ENCODE measurements at places on chromosomes 3 and 15.

DNA sequence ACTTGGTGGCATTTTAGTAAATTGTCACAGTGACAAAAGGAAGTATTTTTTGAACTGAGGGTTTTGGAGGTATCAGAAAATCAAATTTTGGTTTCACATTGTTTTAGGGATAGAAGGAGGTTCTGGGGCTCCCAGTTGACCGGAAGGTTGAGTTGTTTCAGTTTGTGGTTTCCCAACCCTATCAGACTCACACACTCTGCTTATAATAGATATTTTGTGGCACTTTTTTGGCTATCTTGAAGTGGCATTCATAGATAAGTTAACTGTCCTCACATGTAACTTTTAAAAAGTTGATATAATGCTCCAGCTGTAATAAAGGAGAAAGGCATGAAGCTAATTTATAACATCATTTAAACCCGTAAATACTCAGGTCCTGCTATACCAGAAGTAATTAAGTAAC is 12.8 kb downstream of the ARMC8 start:
- DNase-seq, result no peak

GRCh38 chr3:104947943-104948342 is 418.8 kb upstream of the ALCAM start:
- DNase-seq, result no peak

DNA sequence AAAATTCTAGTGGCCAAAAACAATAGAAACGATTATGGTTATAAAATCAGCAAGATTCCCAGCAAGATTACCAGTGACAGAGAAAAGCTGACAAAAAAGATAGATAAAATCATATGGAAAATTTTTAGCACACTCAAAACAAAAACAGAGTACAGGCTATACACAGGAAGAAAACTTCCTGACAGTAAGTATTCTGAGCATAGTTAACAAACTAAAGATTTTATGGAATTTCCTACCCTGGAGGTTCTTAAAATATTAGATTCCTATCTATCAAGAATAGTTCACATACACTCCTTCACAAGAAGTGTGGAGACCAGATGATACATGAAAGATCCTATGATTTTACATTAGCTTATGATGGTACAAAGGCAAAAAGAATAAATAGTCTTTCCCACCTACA is 50.8 kb downstream of the ZNF148 start:
- DNase-seq, result no peak

- DNase-seq, result peak; percentile 37
Measured at GRCh38 chr3:107524841-107525643, 2.3 kb downstream of the BBX start.

DNA sequence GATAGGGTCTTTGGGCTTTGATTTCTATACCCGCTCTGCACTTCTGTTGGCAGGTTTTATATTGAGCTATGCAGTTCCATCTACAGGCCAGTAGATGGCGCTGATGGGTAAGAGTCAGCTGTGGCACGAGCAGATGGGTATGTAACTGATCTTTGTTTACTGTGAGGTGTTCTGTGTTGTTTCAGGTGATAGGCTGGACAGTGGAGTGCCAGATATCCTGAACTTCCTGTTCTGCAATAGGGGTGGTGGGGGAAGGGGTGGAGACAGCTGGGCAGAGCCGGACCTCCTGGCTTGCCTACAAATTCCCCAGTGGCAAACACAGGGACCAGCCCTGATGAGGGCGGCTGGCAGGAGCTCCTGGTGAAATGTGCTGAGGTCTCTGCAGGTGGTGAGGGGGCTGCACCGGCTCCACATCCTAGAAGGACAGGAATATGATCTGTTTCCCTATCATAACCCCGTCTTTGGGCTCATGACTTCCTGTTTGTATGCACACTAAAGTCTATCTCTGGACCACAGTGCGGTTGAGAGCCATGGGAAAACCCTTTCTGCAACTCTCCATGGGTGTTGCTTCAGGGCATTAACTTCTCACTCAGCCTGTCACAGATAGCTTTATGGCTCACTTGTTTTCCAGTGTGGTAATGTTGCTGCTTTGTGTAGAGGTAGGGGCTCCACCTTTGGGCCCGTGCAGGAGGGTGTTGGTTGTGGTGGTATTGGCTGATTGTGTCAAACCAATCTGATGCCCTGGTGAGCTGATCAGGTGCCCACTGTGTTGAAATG is 13.4 kb upstream of the FAM98B start:
- no peak for DNase-seq

GRCh38 chr15:71780115-71780976 is 30.0 kb upstream of the NR2E3 start:
- DNase-seq, result no peak

- DNase-seq, result no peak
Measured at GRCh38 chr3:121431726-121432517, 113.9 kb downstream of the POLQ start.

DNA sequence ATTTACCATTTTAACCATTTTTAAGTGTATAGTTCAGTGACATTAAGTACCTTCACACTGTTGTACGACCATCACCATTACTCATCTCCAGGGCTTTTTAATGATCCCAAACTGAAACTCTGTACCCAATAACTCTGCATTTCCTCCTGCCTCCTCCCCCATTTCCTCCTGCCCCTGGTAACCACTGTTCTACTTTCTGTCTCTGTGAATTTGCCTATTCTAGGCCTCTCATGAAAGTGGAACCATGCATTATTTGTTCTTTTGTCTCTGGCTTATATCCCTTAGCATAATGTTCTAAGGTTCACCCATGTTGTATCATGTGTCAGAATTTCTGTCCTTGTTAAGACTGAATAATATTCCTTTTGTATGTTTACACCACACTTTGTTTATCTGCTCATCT is 154.2 kb downstream of the MECOM start:
- no peak for DNase-seq

DNA sequence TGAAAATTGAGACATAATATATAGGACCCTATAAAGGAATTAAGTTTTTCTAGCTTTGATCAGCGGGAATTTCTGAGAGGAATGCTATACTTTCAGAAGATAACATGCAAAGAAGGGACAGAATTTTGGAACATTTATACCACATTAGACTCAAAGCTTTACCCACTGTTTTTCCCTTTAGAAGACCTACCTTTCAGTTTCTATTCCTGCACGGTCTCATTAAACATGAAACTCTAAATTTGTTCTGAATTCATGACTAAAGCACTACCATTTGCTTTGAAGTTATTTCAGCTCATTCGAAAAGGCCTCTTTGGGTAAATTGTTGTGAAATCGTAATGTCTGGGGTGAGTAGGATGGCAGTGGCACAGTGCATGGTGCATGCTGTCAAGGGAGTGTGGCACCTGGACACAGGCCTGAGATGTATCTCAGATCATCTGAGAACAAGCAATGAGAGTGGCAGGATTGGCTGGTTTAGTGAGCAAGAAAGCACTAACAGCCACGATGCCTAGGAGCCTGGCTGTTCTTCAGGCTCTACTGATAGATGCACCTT is 42.5 kb downstream of the CHCHD4 start:
- DNase-seq, result no peak

DNA sequence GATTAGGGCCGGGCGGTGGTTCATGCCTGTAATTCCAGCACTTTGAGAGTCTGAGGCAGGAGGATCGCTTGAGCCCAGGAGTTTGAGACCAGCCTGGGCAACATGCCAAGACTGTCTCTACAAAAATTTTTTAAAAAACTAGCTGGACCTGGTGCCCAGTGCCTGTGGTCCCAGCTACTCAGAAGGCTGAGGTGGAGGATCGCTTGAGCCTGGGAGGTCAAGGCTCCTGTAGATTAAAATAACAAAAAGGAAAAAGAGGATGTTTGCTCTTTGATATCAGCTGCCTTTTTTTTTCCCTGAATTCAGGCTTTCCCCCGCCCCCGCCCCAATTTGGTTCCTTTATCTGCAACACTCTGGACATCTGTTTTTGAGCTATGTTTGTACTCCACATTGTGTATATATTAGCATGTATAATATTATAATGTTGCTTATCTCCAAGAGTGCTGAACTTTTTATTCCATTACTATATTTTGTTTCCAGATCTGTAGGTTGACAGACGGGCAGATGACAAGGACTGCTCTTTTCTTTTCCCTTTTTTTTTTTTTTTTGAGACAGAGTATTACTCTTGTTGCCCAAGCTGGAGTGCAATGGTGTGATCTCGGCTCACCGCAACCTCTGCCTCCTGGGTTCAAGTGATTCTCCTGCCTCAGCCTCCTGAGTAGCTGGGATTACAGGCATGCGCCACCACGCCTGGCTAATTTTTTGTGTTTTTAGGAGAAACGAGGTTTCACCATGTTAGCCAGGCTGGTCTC is 4.6 kb downstream of the SNAP23 start:
- DNase-seq, result no peak

- DNase-seq, result no peak
Measured at GRCh38 chr15:86894269-86894668, 814.6 kb downstream of the AGBL1 start.

DNA sequence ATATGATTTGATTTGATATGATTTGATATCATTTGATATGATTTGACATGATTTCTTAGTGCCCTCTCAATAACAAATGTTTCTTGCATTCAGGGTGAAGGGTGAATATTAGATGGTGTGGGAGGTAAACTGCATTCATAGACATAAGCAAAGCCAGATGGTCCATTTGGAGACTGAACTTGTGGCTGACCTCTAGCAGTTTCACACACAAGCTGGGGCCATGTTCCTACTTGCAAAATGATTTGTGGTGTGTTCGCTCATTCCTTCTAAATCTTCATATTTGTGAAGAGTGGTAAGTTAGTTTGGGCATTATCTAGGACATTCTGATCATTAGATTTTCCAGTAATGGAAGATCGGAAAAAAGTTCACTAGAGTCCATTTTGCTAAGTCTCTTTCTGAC is 40.5 kb upstream of the CCR4 start:
- DNase-seq, result no peak

DNA sequence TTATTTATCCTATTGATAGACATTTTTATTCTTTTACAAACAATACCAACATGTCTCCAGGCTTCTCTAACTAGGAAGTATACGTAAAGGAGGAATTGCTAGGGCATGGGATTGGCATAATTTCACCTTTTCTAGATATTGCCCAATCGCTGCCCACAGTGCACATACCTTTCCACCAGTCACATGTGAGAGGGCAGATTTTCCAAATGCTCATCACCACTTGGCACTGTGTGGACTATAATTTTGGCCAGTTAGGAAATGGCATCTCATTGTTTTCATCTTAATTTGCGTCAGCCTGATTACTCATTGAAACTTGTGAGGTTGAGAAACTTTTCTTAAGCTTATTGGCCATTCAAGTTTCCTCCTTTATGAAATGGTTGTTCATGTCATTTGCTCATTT is 57.4 kb upstream of the POLR2M start:
- DNase-seq, result no peak

DNA sequence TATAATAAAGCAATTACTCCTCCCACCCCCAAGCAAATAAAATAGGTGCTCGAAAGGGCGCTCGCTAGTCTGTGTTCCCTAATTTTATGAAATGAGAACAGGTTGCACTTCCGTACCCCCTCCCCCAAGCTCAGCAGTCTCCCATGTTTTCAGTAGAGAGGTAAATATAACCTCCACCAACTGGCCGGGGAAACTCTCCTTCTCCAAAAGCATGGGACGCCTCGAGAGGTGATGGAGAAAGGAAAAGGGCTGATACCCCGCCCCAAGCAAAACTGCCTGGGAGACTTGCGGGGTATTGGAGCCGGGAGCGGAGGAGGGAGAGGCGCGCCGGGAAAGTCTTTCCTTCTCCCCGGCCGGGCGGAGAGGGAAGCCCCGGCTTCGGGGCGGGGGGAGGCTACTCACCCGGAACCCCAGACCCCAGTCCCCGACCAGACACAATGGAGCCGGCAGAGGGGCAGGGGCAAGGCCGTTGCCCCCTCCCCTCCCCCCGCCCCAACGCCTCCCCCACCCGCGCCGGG is 605 bp downstream of the DCUN1D1 start:
- DNase-seq, result peak; percentile 18

GRCh38 chr3:11718637-11719405 is 75.1 kb upstream of the VGLL4 start:
- DNase-seq, result peak; percentile 40

DNA sequence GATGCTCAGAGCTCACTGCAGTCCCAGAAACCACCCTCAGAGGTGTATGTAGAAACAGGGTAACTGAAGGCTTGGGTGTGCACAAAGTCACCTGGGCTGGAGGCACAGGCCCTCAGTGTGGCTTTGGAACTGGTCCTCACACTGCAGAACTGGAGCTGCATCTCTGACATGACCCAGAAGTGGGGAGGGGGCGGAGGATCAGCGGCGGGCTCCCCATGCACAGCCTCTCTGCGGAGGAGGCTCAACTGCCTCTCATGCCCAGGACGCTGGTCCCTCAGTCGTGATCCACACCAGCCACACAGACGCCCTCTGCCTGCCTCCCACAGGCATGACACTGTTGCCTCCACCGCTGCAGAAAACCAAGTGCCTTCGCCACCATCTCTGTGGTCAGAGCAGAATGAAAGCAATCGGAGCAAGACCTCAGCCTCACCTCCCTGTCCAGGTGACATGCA is 73.7 kb downstream of the TM2D3 start:
- DNase-seq, result peak; percentile 25

DNA sequence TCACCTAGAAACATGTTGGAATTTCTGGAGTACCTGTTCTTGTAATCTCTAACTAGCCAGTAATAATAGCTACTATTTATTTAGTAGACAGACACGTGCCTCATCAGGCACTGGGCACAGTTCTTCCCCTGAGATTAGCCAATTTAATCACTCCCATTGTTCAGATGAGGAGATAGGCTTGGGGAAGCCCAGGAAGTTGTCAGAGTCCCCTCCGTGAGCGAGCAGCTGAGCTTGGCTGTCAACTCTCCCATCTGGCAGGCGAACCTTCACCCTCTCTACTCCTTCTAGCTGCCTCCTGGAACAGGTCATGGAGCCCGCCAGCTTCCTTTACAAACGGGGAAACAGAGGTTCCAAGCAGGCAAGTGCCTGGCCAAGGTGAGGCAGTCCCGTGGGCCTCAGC is 31.1 kb upstream of the FGD5 start:
- no peak for DNase-seq

DNA sequence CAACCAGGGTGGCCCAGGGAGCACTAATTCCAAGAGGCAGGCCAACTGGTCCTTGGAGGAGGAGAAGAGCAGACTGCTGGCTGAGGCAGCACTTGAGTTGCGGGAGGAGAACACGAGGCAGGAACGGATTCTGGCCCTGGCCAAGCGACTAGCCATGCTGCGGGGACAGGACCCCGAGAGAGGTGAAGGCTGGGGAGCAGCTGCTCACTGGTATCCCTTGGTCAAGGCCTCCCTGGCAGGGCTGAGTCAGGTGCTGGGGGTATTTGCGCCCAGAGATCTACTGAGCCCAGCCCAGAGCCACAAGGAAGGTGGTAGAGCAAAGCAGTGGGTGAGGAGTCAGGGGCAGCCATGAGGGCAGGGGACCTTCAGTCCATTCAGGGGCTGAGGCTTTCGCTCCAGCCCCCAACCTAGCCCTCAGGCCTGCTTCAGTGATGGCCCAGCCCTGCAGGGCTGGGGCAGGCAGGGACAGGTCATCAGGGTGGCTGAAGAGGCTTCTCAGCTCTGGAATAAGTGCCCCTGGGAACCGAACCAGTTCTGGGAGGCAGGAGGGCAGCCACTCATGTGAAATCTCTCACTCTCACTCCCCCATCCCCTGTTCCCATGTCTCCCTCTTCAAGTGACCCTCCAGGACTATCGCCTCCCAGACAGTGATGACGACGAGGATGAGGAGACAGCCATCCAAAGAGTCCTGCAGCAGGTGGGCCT is 5.6 kb upstream of the DNAJC17 start:
- DNase-seq, result no peak

GRCh38 chr3:157300981-157301663 is 135.5 kb upstream of the PTX3 start:
- DNase-seq, result no peak

GRCh38 chr3:9779721-9780457 is 10.1 kb upstream of the CAMK1 start:
- DNase-seq, result no peak

Measured in amygdala (tissue), 56 donors.